ENCODE measurements at places on chromosomes 6 and 20. TPM values are rescaled to one million over a fixed set of nuclear protein-coding genes. Genes with fewer than 3 reads are reported as not detected.

The CITED2 gene
- polyA plus RNA-seq = 55.7 TPM

GRCh38 chr6:107813555-107814194, 10.4 kb downstream of the SCML4 start:
- DNase-seq = no peak

DNA sequence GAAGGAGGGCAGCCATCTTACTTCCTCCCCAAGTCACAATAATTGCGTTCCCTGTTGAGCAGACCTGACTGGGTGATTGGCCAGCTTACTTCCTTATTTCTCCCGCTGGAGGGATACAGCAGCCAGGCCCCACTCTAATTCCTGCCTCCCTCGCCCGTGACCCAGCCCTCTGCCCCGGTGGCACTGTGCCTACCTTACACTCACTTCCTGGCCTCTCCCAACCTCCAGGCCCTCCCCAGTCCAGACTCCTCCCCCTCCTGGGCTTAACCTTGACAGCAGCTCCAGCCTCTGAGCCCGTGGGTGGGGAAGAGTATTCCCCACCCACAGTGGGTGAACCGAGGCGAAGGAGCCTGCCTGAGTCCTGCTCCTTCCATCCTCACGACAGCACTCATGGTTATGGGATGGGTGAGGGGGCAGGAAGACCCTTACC, 3.0 kb downstream of the BAK1 start:
- DNase-seq = no peak

DNA sequence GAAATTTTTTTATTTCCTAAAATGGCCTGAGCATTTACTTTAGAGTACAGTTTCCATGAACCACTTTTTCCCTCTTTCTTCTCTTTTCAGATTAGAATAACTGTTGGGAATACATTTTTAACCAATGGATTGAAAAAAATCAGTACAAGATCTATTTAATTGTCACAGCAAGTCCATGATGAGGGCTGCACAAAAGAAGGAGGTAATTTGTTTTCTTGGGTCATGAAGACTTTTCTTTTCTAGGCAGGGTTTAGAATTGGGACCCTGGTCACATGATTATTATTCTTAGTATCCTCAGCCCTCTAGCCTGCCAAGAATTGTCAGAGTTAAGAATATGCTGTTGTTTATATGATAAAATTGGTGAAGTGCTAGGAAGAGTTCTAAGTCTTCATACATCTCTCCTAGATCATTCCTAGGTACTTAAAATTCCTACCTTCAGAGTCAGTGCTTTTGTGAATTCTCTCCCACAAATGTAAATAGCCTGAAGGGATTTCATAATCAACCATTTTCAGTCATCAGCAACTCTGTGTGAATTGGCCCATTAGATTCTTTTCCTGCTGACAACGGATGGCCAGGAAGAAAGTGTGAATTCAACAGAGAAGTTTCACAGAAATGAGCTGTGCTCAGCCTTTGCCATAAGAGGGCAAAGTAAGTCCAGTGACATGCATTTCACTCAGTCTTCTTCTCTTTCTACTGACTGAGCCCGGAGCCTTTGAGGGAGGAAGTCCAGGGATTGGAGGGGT, 32.4 kb upstream of the TPBG start:
- no peak for DNase-seq

- DNase-seq = no peak
Measured at GRCh38 chr6:75347898-75348610, 63.5 kb upstream of the TMEM30A start.

GRCh38 chr6:85684809-85685171, 42.1 kb upstream of the SYNCRIP start:
- DNase-seq = no peak

DNA sequence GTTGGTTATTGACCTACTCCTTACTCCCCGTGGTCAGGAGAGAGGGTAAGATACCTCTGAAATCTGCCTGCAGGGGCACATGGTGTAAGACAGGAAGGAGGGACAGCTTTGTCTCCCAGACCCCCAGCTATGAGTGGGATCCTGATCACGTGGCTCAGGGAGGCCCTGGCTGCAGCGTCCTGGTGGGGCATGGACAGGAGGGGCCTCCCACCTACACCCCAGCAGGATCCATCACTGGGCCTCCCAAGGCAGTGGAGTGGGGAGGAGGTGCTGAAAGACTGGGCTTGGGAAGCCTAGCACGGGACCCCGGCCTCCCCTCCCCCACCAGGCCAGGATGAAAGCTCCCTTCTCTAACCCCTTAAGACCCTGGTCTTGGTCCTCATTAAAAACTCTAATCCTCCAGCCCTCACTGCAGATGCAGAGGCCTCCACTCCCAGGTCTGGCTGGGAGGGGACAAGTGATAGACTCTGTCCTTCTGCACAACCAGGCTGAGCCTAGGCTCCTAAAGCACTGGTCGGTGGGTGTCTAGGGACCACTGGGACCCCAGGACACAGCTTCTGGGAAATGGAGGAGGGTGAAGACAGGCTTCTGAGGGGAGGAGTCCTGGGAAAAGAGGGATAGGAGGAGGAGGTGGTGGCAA, 29.6 kb upstream of the VEGFA start:
- DNase-seq = no peak

- DNase-seq = no peak
Measured at GRCh38 chr20:15905661-15906060, 667.6 kb downstream of the KIF16B start.

GRCh38 chr6:89081129-89081422, 525 bp downstream of the PNRC1 start:
- DNase-seq = no peak
